ENCODE measurements at places on chromosomes 6 and 20.

DNA sequence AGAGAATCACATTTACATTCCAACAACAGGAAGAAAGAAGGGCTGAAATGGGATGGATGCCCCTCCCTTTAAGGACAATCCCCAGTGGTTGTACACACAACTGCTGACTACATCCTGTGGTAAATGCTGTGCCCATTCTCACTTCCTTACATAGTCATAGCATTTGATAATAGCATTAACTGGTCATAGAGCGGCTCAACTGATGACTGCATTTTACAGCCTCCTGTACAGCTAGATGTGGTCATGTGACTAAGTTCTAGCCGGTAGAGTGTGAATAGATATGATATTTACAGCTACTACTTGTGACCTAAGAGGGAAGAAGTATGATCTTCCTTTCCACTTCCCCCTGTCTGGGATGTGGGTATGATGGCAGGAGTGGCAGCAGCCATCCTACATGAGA is 24.7 kb downstream of the KCNK17 start:
- no peak for DNase-seq

- DNase-seq: no peak
Observed at GRCh38 chr6:33276581-33276863, 401 bp upstream of the B3GALT4 start.

DNA sequence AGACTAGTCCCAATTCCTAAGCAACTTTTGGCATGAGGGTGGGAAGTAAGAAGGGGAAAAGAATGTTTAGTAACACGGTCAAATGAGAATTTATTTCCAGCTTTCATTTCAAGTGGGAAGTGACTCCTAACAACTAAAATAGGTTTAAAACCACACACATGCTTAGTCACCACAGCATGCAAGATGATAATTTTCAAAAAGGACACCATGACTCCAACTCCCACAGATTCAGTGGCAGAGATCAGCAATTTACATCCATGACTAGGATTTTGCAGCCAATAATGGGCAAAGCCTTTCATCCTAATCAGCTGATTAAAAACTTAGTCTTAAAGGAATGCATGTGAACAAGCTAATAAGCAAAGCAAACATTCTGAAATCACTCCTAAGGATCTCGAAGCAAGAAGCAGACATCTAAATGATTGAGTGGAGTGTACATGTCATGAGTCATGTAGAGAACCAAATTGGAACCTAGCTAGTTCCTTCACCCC is 48.1 kb upstream of the GCLC start:
- DNase-seq: no peak

DNA sequence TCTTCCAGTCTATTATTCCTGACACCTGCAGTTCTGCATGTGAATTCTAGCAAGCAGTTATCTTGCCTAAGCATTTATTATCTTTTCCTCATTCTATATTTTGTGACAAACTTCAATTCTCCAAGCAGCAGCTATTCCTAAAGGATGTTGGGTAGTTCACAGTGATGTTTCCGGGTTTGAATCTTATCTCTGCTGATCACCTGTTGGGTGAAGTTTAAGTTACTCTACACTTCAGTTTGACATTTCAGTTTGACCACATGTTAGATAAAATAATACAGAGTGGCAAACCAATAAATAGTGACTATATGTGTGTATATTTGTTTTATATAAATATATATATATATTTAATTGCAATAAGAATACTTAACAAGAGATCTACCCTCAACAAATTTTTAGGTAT is 168.6 kb downstream of the ADGRG6 start:
- DNase-seq: no peak

DNA sequence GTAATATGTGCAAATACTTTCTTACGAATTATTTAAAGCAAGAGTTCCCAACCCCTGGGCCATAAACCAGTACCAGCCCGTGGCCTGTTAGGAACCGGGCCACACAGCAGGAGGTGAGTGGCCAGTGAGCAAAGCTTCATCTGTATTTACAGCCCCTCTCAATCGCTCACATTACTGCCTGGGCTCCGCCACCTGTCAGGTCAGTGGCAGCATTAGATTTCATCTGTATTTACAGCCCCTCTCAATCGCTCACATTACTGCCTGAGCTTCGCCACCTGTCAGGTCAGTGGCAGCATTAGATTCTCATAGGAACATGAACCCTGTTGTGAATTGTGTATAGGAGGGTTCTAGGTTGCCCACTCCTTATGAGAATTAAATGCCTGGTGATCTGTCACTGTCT is 142.0 kb downstream of the RNASET2 start:
- no peak for DNase-seq

- DNase-seq: no peak
Observed at GRCh38 chr6:74603322-74604076, 602.4 kb downstream of the COL12A1 start.

DNA sequence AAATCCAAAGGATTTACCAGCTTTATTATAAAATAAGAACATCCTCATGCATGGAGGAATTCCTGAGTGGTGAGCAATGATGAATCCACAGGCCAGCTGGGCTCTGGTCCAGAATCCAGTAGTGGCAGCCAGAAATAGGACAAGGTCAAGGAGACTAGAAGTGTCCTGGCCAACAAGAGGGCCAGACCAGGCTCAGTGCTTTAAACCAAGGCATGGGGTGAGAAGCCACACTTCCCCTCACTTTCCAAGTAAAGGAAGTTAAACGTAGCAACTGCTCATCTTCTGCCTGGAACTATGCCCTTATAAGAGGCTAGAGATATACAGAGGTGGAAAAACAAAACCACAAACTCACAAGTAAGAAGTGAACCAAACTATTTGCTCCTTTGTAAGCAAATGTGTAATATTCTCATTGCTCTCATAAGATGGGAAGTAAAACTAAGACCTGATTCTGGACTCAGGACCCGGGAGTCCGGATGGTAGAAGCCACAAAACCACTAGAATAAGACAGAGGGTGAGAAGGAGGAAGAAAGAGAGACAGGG is 253.2 kb downstream of the UST start:
- DNase-seq: no peak

GRCh38 chr20:44450281-44450889 is 25.3 kb upstream of the TTPAL start:
- DNase-seq: no peak

DNA sequence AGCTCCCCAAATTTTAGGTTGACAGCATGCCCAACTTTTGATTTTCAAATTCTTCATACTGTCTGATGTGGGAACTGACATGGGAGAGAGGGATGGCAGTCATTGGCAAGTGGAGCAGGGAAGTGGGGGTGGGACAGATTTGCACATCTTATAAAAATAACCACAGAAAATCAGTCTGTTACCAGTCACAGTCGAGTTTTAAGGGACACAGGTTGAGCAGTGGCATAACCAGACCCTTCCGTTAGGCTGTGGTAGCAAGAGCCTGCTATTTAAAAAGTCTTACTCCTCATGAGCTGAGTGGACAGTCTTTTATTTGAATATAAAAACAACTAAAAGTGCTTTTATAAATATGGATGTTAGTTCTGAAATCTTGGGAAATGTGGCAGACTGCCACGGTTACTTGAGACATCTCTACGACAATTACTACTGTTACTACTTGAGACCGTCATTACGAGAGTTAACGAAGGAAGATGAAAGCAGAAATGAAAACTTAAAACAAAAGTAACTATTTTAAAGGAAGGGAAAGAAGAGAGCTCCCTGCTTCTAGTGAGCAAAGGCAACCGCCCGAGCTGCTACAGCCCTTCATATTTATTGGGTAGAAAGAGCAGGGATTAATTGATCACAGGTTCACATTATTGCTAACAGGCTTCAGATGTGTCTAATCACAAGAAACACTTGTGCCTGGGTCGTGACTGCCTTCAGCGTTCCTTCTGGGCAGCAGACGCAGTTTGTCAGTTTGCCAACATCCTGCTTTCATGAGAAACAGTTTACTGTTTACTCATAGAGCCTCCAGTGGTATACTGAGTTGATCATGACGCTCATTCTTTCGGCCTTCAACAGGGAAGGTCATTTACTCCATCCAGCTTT is 71.3 kb downstream of the EFHC1 start:
- DNase-seq: no peak

DNA sequence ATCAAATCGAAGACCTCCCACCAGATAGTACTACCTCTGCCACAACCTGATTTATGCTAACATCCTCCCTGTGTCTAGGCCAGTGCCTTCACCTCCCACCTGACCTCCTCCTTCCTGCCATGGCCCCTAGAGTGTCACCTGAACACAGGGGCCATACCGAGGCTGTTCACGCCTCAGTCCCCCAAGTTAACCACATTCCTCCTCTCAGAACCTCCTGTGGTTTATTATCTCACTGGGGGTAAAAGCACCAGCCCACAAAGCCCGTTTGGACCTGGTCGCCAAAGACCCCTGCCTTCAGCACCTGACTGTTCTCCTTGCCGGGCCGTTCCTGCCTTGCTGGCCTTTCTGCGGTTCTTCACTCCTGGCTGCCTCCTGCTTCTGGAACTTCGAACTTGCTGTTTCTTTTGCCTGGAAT is 13.7 kb downstream of the MAS1 start:
- no peak for DNase-seq

- no peak for DNase-seq
Observed at GRCh38 chr20:33267701-33268100, 15.3 kb upstream of the BPIFB1 start.

DNA sequence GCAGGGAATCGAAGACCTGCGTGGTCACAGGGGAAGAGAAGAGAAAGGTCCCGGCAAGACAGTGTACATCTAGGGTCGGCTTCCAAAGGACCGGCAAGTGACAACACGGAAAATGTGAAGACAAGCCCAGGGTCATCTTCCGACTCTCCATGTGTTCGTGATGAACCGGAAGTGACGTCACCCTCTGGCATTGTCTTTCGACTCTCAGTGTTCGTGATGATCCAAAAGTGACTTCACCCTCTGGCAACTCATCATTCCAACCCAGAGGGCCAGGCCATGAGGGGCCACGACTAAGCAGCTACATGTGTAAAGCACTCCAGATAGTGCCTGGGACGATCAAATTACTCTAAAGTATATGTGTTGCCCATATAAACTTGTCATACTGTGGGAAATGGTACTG is 290.8 kb downstream of the THBS2 start:
- DNase-seq: no peak

- DNase-seq: no peak
Observed at GRCh38 chr6:85490516-85491248, 40.8 kb downstream of the NT5E start.

DNA sequence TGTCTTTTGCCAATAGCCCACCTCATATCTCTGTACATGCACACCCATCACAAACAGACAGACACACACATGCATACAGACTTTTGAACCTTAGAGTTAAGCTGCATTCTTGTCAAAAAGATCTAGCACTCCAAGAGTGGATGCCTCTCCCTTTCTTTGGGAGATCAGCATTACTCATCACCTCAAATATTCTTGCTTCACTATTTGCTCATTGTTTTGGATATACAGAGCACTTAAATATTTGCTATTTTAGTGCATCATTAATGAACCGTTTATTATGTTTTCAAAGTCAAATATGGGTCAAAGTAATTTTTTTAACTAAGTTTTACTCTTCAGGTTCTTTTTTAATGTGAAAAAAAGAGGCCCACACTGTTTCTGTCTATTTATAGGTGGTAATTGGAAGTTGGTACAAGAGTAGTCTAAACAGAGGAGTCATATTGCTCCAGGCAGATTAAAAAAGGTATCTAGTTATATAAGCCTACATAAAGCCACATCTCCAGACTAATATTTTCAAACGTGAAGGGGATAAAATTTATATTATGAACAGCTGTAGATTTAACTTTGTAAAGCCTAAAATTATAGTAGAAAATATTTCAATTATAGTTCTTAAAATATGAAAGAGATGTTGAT is 102.6 kb downstream of the FLRT3 start:
- DNase-seq: no peak

GRCh38 chr20:56690531-56691175 is 61.5 kb downstream of the TFAP2C start:
- DNase-seq: no peak

GRCh38 chr6:165266621-165267020 is 42.8 kb downstream of the C6orf118 start:
- DNase-seq: no peak

GRCh38 chr6:70258483-70258882 is 44.4 kb downstream of the COL9A1 start:
- no peak for DNase-seq

GRCh38 chr6:128111096-128111495 is 210.2 kb upstream of the THEMIS start:
- no peak for DNase-seq

GRCh38 chr6:35842381-35842780 is 37.2 kb downstream of the LHFPL5 start:
- DNase-seq: no peak

DNA sequence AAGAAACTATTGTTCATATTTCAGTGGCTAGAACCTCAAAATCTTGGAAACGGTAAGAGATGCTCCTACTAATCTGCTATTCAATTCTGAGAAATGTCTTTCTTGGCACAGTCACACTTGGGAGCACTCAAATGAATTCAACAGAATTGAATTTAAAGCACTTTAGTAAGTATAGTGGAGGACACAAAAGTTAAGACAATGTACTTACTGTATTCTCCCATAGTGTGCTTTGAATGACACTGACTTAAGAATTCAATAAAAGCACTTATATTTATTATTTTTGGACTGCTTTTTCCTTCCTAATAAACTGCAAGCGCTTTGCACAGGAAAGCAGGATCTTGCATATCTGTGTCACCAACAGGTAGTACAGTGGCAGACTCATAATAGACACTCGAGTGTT is 156.1 kb upstream of the RIMS1 start:
- no peak for DNase-seq

- DNase-seq: no peak
Observed at GRCh38 chr6:1267057-1267732, 44.7 kb upstream of the FOXQ1 start.

- DNase-seq: no peak
Observed at GRCh38 chr6:84645000-84645399, 119.4 kb downstream of the TBX18 start.

DNA sequence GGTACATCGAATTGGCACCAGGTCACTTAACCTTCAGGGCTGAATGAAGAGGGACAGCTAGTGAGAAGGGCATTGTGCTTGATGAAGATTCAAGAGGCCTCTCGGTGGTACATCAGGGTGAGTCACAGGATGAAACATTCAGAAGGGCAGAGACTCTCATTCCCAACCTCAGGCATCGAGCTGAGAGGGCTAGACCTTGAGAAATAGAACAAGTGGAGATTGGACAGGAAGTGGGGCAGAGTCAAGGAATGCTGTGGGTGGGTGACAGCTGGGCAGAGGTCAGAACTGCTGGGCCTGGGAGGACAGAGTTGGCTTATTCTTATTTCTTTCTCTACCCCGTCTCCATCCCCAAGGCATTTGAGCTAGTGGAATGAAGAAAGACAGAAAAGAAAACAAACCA is 126.0 kb downstream of the SCML4 start:
- DNase-seq: no peak
